ENCODE measurements at places on chromosomes 6 and 20.

DNA sequence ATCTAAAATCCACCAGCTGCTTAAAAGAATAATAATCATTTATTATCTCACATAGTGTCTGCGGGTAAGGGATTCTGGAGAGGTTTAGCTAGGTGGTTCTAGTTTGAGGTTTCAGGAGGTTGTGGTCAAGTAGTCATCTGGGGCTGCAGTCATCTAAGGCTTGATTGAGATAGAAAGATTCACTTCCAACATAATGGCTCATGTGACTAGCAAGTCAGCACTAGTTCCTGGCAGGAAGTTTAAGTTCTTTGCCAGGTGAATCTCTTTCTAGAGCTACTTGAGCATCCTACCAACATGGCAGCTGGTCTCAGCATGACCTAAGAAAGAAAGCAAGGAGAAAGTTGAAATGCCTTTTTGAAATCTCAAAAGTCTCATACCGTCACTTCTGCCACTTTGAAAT is 128.8 kb downstream of the EDN1 start:
- peak; percentile 31 for DNase-seq

GRCh38 chr6:11428895-11429294 is 108.7 kb upstream of the TMEM170B start:
- DNase-seq: peak; percentile 99

GRCh38 chr20:40706977-40707582 is 18.0 kb upstream of the MAFB start:
- DNase-seq: peak; percentile 53

GRCh38 chr6:136535017-136535765 is 15.0 kb downstream of the MAP7 start:
- no peak for DNase-seq

DNA sequence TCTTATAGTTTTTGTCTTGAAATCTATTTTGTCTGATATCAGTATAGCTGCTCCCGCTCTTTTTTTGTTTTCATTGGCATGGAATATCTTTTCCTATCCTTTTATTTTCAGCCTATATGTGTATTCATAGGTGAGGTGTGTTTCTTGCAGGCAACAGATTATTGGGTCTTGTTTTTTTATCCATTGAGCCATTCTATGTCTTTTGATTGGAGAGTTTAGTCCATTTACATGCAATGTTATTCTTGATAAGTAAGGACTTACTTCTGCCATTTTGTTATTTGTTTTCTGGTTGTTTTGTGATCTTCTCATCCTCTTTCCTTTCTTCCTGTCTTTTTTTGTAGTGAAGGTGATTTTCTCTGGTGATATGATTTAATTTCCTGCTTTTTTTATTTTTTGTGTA is 24.0 kb upstream of the GRM4 start:
- DNase-seq: no peak

- peak; percentile 53 for DNase-seq
These were observed 24.7 kb upstream of the CCN6 start for GRCh38 chr6:112029045-112029822.

- DNase-seq: no peak
These were observed 95.2 kb upstream of the INSM1 start for GRCh38 chr20:20272686-20273085.

- DNase-seq: no peak
These were observed 413 bp downstream of the PTPRA start for GRCh38 chr20:2873747-2874041.

DNA sequence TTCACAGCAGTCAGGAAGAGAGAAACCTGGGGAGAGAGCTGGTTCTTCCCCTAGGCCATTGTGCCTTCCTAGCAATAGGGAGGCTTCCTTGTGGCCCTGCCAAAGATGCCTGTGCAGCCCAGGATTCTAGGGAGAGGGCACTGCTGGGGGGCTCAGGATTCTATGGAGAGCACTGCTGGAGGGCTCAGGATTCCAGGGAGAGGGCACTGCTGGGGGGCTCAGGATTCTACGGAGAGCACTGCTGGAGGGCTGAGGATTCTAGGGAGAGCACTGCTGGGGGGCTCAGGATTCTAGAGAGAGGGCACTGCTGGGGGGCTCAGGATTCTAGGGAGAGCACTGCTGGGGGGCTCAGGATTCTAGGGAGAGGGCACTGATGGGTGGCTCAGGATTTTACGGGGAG is 25.8 kb downstream of the EDN3 start:
- no peak for DNase-seq

GRCh38 chr6:139530561-139530960 is 156.1 kb upstream of the CITED2 start:
- DNase-seq: peak; percentile 68

GRCh38 chr6:76134651-76135050 is 62.2 kb upstream of the IMPG1 start:
- DNase-seq: no peak

DNA sequence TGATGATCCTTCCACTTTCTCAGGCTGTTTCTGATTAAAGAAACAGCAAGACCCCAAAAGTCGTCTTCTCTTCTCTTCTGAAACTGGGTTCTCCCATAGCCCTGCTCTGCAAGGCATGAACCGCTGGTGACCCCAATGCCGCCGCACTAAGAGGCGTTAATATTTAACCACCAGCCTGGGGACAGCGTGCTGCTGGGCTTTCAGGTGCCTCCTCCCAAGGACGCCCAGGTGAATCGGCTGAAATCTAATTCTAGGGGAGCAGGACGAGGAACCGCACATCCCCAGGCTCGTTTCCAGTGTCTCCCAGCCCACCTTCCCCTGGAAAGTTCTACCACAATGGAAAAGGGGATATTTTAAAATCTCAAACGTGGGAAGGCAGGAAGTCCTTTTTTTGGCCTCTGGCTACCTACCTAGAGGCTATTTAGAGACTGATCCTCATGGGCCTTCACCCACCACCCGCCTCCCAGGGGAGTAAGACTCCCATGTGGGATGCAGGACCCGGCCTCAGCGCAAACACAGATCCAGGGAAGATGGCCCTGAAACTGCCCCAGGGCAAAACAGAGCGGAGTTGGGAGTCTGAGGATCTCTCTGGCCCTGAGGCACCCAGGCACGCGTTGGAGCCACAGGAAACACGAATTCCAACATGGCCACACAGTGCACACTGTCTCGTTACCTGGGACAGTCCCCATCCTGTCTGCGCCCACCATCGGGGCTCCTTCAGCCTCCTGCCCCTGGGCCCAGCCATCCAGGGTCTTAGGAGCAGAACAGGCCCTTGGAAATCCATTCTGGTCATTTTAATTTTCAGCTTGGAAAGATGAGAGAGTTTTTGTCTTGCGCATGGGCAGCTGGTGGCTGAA is 56.2 kb downstream of the BMP7 start:
- peak; percentile 29 for DNase-seq

GRCh38 chr6:28585335-28585734 is 59.7 kb downstream of the GPX5 start:
- DNase-seq: peak; percentile 46

DNA sequence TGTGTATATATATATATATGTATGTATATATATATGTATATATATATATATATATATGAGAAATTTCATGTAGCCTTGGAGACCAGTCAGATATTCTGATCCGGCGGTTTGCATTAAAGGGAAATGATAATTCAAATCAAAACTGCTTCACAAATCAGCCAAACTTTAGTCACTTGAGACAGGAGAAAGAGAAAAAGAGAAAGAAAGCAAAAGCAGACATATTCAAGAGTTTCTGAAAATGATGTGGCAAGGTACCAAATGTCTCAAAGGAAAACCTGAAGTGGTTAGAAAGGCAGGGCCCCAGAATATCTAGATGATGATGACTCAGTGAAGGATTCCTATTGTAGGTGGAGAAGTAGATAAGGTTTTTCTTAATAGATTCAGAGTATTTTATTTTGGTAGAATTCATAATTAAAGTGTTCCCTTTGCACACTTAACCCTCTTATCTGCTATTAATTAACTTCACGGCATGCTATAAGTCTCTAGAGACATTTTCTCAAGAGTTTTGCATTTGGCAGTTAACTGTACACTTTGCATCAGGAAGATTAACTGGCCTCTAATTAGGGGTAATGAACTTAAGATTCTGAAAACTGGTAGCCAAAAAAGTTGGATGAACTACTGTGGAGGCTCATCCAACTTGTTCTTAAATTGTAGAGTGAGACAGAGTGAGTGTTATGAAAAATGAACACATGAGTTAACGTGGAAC is 50.1 kb upstream of the ASF1A start:
- no peak for DNase-seq

DNA sequence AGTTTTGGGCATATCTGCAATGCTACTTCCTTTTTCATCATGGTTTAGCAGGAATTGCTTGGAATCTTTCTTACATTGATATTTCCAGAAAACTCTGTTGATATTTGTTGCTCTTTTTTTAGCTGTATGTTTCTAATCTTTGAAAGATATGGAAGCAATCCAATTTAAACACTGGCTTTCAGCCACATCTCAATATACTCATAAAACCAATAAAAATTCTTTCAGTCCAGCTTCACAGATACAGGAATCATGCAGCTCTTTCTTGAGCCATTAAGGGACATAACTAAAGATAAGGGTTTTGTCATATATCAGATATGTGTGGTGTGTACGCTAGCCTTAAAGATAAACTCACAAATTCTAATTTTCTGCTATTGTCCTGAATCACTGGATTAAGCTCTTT is 47.4 kb downstream of the PKIB start:
- no peak for DNase-seq

- DNase-seq: peak; percentile 94
These were observed 17.7 kb downstream of the RIPOR3 start for GRCh38 chr20:50673466-50674137.

- no peak for DNase-seq
These were observed 168.6 kb upstream of the GGTLC1 start for GRCh38 chr20:24157213-24157612.

DNA sequence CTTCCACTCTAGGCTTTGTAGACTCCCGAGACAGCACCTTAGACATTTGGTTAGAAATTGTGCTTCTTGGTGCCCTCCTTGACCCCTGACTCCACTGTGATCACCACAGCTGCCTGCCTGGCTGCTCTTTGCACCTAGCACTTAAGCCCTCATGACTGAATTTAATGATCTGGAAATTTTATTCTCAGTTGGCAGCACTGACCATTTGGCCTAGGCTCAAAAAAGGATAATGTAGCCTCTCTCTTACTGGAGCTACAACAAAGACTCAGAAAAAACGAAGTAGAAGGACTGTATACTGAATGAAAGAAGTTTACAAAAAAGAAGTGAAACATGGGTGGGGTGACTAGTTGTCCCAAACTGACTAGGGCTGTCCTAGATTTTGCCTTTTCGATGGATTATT is 11.3 kb upstream of the ABRACL start:
- DNase-seq: peak; percentile 61

Data from kidney tubule cell (primary cell).